SJCRH30 (cell line): ENCODE measurements at places on chromosomes 7 and 10. TPM values are rescaled to one million over a fixed set of nuclear protein-coding genes. Genes with fewer than 3 reads are reported as not detected.

- no peak for DNase-seq
Observed at GRCh38 chr7:122689346-122690109, 9.4 kb downstream of the RNF133 start.

DNA sequence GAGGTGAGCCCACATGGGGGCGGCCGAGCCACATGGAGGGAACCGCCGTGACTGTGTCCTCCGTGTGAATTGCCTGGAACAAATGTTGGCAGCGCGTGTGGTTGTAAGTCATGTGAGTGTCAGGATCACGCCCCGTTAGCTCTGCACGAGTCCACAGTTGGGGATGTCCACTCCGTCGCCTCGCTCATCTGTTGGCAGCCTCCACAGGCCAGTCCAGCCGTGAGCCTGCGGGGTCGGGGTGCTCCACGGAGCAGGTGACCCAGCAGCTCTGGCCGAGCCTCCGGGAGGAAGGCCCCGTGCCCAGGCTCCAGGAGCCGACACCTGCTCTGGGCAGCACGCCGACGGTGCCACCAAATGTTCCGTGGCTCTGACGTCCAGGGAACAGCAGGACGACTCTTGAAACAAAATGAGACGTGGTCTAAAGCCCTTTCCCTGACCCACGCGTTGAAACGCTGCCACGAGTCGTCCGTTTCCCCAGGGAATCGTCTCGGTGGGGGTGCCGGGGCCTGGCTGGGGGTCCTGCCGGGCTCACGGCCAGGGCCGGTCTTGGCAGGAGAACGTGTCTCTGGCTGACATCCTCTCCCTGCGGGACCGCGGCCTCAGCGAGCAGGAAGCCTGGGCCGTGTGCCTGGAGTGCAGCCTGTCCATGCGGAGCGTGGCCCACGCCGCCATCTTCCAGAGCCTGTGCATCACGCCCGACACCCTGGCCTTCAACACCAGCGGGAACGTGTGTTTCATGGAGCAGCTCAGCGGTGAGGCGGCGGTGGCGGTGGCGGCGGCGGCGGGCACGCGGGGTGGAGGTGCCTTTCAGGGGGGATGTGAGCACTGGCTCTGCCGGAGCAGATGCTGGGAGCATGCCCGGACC lies 7.0 kb downstream of the KNDC1 start:
- DNase-seq, result no peak

DNA sequence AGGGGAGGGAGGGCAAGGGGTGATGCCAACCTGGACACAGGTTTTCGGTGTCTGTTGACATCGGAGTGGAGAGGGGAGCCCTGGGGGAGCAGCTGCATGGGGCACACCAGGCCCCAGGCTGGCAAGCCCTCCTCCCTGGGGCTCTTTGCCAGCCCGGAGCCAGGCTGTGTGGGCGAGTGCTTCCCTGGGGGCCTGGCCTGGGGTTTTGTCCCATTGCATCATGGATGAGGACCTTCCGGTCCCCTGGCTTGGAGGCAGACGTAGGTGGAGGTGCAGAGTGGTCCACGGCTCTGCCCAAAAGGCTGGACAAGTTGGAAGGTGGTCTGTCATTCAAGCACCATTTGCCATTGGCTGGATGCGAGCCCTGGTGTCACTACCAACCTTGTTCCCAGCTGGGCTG lies 34.8 kb downstream of the ZMIZ1 start:
- DNase-seq, result no peak

GRCh38 chr10:17703706-17704105 lies 48.3 kb upstream of the TMEM236 start:
- DNase-seq, result no peak

The LRRN3 gene
- 16.5 and 19.3 TPM in 2 replicates for total RNA-seq

The MAT1A gene
- 0.15 TPM in 1 of 2 replicates, not detected in the other for total RNA-seq
